Hematopoietic multipotent progenitor cell treated with erythropoietin and hydrocortisone succinate and interleukin-3 and kit ligand, for 8 days (in vitro differentiated cells): ENCODE measurements at places on chromosomes 5 and 9.

DNA sequence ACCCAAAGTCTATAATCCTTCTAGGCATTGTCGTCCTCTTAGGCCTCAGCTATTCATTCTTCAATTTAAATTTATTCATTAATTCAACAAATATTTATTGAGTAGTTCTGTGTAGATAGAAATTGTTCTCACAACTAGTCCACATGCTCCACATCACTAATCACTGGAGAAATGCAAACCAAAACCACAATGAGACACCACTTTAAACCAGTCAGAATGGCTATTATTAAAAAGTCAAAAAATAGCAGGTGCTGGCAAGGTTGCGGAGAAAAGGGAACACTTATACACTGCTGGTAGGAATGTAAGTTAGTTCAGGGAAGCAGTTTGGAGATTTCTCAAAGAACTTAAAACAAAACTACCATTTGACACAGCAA is 51.1 kb upstream of the TNFSF15 start:
- no peak for DNase-seq

- DNase-seq: no peak
These were observed 59.2 kb downstream of the WNK2 start for GRCh38 chr9:93243112-93243511.

DNA sequence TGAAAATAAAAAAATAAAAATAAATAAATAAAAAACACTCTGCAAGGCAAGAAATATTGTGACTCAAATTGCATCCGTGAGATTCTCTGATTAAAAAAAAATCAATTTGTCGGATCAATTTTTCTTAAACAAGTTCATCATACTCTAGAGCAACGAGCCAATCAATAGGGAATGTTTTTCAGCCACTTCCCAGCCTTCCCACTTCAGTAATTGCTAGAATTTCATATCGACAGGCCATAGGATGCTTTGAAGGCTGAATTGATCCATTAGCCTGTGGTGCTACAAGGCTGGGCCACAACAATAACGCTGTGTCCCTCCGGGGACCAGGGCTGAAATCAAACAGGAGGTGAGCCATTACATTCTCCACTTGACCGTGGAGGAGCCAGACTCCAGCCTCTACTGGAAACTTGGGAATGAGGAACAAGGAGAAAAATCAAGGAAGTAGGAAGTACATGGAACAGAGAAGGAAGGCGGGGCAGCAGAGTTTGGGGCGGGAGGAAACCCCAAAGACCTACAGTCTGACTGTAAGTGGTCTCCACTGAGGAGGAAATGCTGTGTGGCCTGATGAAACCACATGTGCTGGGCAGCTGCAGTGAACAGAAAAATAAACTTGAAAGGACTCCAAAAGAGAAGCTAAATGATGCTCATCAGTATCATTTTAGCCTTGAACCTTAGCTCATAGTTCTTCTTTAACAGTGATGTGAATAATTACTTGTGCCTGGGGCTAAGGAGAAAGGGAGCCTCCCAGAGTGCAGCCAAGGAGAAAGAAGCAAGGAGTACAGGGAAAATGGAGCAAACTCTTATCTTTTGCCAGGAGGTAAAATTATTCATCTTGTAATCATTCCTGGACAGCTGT is 308.6 kb downstream of the TLE1 start:
- DNase-seq: no peak

DNA sequence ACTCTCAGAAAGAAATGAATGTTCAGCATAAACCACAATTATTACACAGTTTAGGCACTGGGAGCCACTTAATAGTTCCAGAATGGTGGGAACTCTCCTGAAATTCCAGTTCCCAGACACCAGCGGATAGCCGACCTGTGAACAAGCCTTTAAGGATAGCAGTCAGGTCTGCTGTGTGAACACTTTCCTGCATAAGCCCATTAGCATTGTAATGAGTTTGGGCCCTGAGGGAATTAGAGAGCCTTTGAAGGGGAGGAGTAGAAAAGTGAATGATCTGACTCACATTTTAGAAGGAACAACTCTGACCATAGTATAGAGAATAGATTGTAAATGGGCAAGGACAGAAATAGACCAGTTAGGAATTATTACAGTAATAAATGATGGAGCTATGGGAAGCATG is 189.1 kb downstream of the ADGRV1 start:
- DNase-seq: no peak

DNA sequence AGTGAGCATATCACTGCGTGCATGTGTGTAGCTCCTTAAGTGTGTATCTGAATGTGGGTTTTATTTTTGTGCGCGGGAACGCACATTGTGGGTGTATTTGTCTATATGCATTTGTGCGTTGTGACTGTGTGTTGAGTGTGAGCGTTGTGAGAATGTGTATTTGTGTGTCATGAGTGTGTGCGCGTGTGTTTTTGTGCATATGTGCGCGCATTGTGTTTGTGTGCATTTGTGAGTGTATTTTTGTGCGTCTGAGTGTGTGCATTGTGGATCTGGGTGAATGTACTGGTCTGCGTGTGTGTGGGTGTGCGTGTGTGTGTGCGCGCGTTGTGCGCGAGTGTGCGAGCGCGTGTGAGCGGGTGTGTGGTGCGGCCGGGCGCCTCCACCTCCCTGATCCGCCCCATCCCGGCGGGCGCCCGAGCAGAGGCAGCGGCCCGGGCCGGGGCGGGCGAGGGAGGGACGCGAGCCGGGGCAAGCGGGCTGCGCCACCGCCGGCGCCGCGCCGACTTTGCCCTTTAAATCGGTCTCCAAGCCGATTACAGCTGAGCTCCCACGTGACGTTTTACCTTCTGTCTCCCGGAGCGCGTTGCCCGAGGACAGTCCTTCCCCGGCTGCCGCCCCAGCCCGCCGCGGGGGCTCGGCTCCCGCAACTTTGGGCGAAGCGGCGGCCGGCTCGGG is at the start of gene RASGRF2:
RASGRF2 (plus strand) TSS at position 596 of the 675 bp plus-strand sequence. CDS start 376 bp downstream, outside the sequence.
- DNase-seq: no peak

DNA sequence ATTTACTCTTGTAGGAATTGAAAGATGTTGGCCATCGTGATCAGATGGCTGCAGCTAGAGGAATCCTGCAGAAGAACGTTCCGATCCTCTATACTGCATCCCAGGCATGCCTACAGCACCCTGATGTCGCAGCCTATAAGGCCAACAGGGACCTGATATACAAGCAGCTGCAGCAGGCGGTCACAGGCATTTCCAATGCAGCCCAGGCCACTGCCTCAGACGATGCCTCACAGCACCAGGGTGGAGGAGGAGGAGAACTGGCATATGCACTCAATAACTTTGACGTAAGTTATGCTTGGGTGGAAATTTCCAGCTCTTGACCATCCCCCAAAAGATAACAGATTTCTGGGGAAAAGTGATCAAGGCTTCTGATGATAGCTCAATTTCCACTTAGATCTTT is 50.6 kb downstream of the LRRTM2 start:
- DNase-seq: peak; percentile 25

DNA sequence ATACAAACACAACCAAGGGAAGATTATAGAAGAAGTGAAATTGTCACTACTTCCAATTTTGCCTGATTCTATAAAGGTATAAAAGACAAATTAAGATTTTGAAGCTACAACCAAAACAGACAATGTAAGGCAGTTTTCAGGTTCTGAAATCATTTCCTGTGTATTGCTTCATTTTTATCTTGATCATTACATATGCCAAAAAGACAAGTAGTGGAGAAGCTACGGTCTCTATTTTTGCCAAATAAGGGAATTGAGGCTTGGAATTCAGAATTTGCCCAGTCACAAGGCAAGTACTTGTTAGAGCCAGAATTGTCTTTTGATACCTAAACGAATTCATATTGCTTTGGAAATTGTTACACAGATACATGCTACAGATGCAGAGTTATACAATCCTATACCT is 20.6 kb downstream of the EDIL3 start:
- DNase-seq: no peak

DNA sequence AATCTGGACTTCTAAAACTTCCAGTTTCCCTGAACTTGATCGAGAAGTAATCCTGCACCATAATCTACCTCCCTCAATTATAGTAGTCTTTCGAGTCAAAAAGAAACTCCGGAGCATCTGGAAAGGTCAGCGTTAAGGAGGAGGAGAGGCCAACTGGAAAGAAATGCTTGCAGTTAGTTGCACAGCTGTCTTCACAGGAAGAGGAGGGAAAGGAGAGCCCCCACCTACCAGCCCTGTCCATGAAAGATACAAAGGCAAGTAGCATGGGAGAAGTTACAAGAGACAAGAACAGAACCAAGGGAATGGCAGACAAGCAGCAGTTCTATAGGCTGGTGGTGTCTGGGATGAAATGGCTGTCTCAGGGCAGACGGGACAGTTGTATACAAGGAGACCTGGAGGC is 170.6 kb downstream of the RAB3C start:
- no peak for DNase-seq

- DNase-seq: no peak
These were observed 28.7 kb upstream of the UBAC1 start for GRCh38 chr9:135989722-135990467.

DNA sequence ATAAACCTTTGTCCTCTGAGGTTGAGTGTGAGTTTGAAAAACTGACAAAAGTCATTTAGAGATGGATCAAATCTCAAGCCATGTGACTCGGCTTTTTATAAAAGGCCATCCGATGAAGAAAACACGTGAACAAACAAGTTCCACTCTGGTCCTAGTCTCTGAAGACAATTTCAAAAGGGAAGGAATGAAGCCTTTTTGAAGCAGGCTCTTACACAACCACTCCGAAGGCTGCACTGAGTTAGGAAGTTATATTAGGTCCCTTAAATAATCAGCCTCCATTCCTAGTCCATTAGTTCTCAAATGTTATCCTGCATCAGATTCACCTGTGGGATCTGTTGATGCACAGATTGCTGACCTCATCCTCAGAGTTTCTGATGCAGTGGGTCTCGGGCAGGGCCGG is 166.6 kb upstream of the HMHB1 start:
- no peak for DNase-seq

DNA sequence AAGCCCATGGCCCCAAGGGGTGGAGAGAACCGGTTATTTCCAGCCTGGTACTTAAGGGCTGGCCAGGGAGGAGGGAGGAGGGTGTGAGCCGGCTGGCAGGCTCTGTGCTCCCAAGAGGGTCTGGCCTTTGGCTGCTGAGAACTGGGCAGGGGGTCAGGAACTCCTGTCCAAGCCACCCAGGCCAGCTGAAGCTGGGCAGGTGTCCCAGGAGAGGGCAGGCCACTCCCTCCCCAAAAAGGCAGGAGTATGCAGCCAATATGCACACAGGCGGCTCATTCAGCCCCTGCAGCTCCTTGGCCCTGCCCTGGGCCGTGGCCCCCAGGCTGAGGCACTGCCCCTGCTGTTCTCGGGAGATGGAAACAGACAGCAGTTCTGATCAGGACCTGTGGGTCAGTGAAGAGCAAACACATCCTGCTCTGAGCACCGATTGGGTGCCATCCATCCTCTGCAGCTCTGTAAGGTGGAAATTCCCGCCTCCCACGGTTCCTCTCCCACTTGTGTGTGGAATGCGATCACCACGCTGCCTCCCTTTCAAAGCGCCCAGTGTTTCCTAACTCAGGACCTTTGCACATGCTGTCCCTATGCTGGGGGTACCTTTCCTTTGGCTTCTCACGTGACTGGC is 17.1 kb upstream of the KIF12 start:
- no peak for DNase-seq

GRCh38 chr9:71249729-71250317 is 128.4 kb upstream of the TRPM3 start:
- peak; percentile 75 for DNase-seq
